Esophagus squamous epithelium (tissue), 5 donors: ENCODE measurements at places on chromosomes 16 and 17. TPM values are rescaled to one million over a fixed set of nuclear protein-coding genes. Genes with fewer than 3 reads are reported as not detected.

DNA sequence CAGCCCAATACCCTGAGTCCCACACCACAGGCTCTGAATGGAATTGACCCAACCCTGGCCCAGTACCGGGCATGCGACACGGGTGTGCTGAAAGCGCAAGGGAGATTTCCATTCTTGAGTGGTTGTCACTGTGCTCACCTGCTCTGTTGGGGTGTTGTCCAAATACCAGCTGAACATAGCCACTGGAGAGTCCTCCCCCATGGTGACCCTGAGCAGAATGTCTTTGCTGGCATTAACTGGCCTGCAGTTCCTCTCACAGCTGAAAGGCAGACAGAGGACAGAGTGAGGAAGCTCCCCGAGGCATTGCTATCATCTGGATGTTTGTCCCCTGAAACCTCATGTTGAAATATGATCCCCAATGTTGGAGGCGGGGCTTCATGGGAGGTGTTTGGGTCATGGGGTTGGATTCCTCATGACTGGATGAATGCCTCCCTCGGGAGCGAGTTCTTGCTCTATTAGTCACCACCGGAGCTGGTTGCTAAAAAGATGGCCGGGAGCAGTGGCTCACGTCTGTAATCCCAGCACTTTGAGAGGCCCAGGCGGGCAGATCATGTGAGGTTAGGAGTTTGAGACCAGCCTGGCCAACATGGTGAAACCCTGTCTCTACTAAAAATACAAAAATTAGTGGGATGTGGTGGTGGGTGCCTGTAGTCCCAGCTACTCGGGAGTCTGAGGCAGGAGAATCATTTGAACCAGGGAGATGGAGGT is 57.3 kb upstream of the BCO1 start:
- no peaks in the 10 kb centered on the region for H3K27me3 ChIP-seq
- no peaks in the 10 kb centered on the region for H3K4me1 ChIP-seq
- H3K27ac ChIP-seq, result peak overlapping the region; percentile 47
- no peaks in the 10 kb centered on the region for H3K36me3 ChIP-seq

DNA sequence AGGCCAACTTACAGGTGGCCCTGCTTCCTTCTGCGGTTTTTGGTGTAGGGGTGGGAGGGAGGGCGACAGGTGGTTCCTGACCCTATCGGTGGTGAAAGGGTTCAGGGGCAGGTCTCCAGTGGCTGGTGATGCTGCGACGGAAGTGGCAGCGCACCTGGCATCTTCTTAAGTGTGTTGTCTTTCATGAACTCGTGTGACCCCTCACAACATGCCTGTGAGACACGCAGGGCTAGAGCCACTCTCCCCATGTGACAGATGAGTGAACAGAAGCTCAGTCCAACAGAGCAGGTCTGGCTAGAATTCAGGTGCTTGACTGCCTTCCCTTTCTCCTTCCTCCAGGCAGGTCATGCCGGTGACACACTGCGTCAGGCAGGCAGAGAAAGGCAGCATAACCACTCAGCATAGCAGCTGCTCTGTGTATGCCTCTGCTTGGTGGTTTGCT is 8.0 kb downstream of the TNFAIP1 start:
- H3K27me3 ChIP-seq, result no peaks in the 10 kb centered on the region
- no peak overlapping the region for H3K27ac ChIP-seq
- peaks cover 47% of the 10 kb centered on the region for H3K4me1 ChIP-seq
- peaks cover 40% of the 10 kb centered on the region for H3K36me3 ChIP-seq

DNA sequence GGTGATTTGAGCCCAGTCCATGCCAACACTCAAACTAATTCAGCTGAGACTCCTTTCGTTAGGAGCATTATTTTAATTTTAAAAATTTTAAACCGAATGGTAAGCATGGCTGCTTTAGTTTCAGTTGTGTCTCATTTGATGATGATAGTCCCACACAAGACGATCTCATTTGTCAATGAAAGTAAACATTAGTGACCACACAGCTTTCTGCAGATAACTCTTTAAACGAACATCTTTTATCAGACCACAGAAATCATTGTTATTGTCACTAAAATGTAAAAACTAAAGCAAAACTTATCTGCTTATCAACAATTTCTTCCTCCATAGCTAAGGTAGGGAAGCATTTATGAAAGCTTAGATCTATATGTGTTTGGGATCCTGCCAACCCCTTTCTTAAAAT is 382.2 kb downstream of the ZFHX3 start:
- no peak overlapping the region for H3K27ac ChIP-seq
- peak overlapping the region; percentile 77 for H3K4me3 ChIP-seq
- no peak for DNase-seq

GRCh38 chr16:17962726-17963125 is 373.8 kb downstream of the NPIPA8 start:
- H3K36me3 ChIP-seq, result no peaks in the 10 kb centered on the region
- no peak overlapping the region for H3K27ac ChIP-seq
- no peak for DNase-seq
- H3K4me3 ChIP-seq, result no peak overlapping the region
- no peaks in the 10 kb centered on the region for H3K27me3 ChIP-seq
- no peaks in the 10 kb centered on the region for H3K4me1 ChIP-seq

DNA sequence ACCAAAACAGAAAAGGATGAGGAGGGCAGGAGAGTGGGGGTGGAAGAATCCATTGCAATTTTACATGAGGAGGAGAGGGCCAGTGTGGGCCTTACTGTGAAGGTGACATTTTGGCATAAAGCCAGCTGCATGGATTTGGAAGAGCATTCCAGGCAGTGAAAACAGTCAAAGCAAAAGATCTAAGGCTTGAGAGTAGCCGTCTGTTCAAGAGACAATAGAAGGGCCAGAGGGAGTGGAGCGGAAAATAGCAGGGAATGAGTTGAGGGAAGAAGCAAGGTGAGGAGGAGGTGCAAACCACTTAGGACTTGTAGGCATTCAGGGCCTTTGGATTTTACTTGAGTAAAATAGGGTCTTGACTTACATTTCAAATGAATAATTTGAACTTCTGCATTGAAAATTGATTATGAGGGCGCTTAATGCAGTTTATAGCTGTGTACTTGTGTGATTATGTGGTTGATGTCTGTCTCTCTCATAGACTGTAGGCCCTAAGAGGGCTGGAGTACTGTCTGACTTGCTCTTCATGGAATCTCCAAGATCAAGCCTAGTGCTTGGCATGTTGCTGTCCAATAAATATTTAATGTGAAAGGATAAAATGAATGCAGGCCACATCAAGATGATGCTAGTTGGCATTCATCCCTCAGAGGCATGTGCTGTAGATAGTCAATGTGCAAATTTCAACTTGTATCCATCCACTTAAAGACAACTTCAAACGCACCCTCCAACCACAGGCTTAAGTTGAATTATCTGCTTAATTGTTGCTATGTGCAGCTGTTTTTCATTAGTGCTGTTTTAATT is 772.1 kb upstream of the RBFOX1 start:
- H3K4me3 ChIP-seq, result no peak overlapping the region
- no peaks in the 10 kb centered on the region for H3K27me3 ChIP-seq

- H3K27ac ChIP-seq, result no peak overlapping the region
- H3K36me3 ChIP-seq, result no peaks in the 10 kb centered on the region
- no peak for DNase-seq
- H3K4me3 ChIP-seq, result no peak overlapping the region
These were observed 295.4 kb upstream of the AXIN2 start for GRCh38 chr17:65856865-65857264.

CLDN6 gene
- total RNA-seq, result not detected
